ENCODE measurements at places on chromosomes 6 and 20.

GRCh38 chr20:8855315-8855714 is 213.6 kb upstream of the PLCB4 start:
- DNase-seq = no peak

GRCh38 chr20:23021951-23022350 is 13.2 kb upstream of the SSTR4 start:
- DNase-seq = no peak

GRCh38 chr20:5844063-5844681 is 94.0 kb downstream of the SHLD1 start:
- DNase-seq = no peak

GRCh38 chr6:30800871-30801270 is 56.5 kb upstream of the IER3 start:
- DNase-seq = no peak

- peak; percentile 60 for DNase-seq
Measured at GRCh38 chr6:26022132-26022472, 59.5 kb downstream of the TRIM38 start.

- peak; percentile 84 for DNase-seq
Measured at GRCh38 chr6:135251498-135252441, 70.7 kb downstream of the MYB start.

- DNase-seq = no peak
Measured at GRCh38 chr6:83431545-83432155, 799 bp upstream of the ME1 start.

DNA sequence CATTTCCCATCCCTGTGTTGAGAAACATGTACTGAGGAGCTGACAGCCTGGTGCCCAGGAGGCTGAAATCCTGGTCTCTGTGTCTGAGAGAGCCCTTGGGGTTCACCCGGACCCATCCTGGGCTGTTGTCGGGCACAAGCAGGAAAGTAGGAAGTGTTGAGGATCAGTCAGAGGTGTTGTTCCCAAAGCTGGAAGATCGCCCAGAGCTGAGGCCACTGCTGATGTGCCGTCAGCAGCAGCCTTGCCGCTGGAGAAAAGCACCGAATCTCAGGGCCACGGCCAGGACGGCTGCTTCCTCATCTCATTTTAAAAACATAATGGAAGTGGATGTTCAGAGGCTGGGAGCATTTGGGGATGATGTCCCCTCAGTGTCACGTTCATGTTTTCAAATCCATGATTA is 218.5 kb downstream of the UST start:
- DNase-seq = no peak

GRCh38 chr6:38171997-38172738 is 352.6 kb downstream of the ZFAND3 start:
- DNase-seq = no peak

- DNase-seq = no peak
Measured at GRCh38 chr20:53337390-53338101, 256.1 kb downstream of the ZNF217 start.

DNA sequence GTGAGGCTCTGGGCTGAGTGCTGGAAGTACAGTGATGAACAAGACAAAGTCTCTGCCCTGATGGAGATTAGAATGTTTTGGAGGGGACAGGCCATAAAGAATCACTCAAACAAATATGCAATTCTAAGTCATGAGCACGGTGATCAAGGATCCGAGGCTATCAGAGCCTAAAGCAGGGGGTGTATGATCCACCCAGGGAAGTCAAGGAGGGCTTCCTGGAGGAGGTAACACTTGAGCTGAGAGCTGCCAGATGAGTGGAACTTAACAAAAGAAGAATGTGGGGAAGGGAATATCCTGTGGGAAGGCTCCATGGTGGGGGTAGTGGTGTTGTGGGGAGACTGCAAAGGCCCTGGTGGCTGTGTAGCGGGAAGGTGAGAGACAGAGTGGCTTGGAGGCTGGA is 12.2 kb downstream of the BPIFB4 start:
- DNase-seq = no peak

DNA sequence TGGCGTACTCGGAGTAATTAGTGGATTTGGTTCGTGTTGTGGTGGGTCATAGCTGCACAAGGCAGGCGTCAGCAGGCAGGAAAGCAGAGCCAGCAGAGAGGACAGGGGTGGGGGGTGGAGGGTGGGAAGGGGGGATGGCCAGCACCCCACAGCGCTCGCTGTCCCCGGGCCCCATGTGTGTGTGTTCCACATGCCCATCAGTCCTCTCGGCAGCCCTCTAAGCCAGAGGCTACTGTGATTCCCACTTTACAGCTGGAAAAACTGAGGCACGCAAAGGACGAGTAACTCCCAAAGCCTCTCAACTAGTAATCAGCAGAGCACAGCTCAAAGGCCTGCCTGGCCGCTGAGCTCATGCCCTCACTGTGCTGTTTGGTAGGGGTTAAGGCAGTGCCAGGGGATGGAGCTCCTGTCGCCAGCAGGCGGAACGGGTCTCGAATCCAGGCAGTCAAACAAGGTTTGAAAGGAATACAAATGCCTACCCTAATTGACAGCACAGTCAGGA is 175.2 kb downstream of the ZDHHC14 start:
- DNase-seq = no peak

- no peak for DNase-seq
Measured at GRCh38 chr6:18049646-18050045, 62.2 kb upstream of the KIF13A start.

DNA sequence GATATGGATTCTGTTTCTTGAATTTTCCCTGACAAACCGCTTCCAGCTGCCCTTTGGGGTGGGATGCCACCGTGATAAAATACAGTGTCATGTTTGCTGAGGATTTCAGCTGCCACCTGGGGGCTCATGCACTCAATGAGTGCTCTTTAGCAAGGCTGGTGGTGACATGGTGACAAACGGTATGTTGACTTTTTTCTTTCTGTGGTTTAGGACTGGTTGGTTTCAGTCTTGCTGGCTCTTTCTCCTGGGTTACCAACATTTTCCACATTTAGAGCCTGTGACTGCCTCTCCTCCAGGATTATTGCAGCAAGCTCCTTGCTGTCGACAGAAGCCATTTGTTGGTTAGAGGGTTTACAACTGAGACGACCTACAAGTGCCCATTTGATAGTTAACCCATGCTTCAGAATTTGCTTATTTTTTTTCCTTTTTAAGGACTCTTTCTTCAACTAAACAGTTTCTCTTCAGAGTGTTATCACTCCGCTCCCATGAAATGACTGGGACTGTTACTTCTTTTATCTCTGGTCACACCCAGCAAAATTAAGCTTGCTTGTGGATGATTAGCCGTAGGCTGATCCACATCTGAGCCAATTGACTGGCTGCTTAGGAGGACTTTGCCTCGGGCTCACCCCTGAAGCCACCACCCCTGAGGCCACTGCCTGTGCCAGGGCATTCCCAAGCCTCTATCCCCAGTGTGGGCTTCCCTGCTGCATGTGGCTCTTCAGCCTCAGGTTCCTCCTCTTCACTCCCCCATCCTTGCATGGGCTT is 48.4 kb upstream of the CDYL start:
- no peak for DNase-seq

DNA sequence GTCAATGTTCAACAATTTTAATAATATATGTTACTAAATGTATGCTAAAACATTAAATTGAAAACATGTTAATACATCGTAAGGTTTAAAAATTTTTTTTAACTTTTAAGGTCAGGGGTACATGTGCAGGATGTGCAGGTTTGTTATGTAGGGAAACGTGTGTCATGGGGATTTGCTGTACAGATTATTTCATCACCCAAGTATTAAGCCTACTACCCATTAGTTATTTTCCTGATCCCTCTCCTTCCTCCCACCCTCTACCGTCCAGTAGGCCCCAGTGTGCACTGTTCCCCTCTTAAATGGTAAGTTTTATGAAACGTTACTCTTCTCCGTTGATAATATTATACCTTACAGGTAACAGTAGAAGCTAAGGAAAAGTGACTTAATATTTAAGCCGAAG is 15.8 kb downstream of the PDE7B start:
- DNase-seq = no peak

- DNase-seq = no peak
Measured at GRCh38 chr6:135163440-135163738, 17.7 kb upstream of the MYB start.

DNA sequence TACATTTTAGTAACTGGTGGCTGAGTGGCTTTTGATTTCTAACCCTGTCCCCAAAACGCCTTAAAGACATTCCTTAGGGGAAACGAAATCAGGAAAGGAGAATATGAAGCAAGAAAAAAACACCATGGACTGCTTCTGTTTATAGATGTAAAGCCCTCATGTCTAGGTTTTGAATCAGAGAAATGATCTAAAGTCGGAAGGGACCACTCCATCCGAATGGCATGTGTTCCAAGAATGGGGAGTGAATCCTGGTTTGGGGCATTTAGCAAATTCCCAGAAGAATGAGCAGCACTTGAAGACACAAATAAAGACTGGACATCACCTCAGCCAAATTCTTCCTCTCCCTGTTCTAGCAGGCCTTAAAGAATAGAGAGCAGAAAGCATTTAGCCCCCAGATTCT is 65.6 kb downstream of the CAP2 start:
- no peak for DNase-seq

DNA sequence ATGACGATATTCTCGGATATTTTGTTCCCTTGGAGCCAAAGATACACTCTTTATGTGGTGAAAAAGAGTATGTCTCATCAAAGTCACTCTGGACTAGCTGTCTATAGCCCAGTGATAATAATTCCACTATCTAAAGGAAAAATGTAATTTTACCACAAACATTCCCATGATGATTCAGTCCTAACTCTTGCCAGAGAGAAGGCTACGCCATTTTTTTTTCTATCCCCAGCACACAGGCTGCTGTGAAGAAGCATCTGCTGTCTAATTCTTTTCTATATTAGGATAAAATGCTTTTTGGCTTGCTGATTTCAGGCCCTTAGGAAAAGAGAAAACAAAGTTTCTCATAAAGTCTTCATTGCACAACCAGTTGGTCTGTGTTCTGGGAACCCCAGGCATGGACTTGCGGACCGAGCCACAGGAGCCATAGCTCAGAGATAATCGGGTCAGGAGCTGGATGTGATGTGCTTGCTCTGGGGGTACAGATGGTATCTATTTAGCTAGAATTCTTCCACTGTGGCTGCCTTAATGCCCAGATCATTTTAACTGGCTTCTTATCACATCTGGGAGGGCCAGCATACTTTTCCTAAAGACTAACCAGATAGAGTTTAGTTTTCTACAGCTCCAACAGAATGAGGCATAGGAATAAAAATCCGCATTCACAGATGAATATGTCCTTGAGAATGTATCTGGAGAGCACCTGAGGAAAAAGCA is 683.7 kb upstream of the ID4 start:
- no peak for DNase-seq
